Spinal cord (tissue), 10 donors: ENCODE measurements at places on chromosomes 12 and 14.

GRCh38 chr14:70881549-70882177, 25.6 kb upstream of the PCNX1 start:
- no peak for DNase-seq

GRCh38 chr12:108721824-108722223, 9.5 kb downstream of the CORO1C start:
- no peak for DNase-seq

DNA sequence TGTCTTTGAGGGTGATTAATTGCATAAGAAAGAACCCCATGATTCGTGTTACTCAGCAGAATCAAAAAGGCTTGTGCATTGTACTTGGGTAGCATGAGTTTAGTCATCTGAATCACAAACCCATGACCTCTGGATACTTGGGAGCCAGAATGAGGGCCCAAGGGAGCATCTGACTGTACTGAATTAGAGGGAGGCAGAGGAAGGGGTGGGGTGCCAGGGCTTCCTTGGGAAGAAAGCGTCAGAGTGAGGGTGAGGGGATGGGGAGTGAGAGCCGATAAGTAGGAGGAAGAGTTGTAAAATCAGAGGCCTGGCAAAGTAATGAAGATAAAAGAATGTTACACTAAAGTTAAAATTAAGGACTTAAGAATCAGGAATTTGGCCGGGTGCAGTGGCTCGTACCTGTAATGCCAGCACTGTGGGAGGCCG, 29.8 kb downstream of the GPRC5D start:
- DNase-seq, result no peak

GRCh38 chr12:70243510-70244371, 508 bp downstream of the CNOT2 start:
- peak; percentile 92 for DNase-seq

- no peak for DNase-seq
Observed at GRCh38 chr14:102049258-102050025, 37.4 kb downstream of the HSP90AA1 start.
